AG08396 (cell line): ENCODE measurements at places on chromosomes 1 and 21.

- no peak for DNase-seq
Measured at GRCh38 chr1:46448109-46448911, 41.3 kb upstream of the DMBX1 start.

DNA sequence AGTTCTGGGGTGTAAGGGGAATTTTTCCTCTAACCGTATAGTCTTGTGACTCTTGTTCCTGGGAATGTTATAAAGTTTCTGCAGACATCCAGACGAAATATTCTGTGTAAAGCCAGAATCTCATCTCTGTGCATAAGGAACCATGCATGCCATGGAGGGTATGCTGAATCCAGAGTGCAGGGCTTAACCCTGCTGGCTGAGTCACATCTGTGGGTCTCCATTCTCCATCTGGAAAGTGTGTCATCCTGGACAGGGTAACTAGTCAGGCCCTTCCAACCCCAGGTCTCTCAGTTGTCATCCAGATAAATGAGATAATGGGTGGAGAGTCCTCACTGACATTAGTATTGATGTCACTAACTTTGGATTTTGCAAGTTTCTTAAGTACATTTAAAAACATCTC lies 48.8 kb downstream of the ATP5PO start:
- peak; percentile 72 for DNase-seq

GRCh38 chr1:211627259-211627658 lies 48.2 kb downstream of the NEK2 start:
- DNase-seq: no peak

- DNase-seq: peak; percentile 17
Measured at GRCh38 chr1:70044832-70045231, 160.5 kb downstream of the LRRC40 start.

- no peak for DNase-seq
Measured at GRCh38 chr1:12182410-12182984, 15.7 kb downstream of the TNFRSF1B start.

- DNase-seq: no peak
Measured at GRCh38 chr1:161915051-161915503, 108.6 kb downstream of the OLFML2B start.

- DNase-seq: no peak
Measured at GRCh38 chr1:200379940-200380588, 29.8 kb downstream of the ZNF281 start.

GRCh38 chr1:16433030-16433429 lies 4.2 kb downstream of the SPATA21 start:
- no peak for DNase-seq

- no peak for DNase-seq
Measured at GRCh38 chr1:230327892-230328284, 98.2 kb downstream of the PGBD5 start.

DNA sequence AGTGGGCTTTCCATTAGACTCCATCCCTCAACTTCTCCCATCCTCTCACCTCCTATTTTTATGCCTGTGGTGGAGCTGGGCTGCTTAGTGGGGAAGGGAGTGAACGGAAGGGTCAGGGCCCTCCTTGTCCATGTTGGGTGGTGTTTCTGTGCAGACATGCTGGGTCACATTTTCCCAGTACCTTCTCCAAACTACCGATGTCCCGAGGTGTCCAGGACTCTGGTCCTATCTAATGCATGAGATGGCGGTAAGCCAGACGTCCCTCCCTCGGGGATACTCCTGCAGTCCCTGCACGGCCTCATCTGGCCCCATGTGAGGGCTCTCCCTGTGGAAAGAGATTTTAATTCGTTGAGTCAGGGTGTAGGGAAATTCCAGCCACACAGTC lies 61.0 kb downstream of the OBSCN start:
- DNase-seq: no peak

DNA sequence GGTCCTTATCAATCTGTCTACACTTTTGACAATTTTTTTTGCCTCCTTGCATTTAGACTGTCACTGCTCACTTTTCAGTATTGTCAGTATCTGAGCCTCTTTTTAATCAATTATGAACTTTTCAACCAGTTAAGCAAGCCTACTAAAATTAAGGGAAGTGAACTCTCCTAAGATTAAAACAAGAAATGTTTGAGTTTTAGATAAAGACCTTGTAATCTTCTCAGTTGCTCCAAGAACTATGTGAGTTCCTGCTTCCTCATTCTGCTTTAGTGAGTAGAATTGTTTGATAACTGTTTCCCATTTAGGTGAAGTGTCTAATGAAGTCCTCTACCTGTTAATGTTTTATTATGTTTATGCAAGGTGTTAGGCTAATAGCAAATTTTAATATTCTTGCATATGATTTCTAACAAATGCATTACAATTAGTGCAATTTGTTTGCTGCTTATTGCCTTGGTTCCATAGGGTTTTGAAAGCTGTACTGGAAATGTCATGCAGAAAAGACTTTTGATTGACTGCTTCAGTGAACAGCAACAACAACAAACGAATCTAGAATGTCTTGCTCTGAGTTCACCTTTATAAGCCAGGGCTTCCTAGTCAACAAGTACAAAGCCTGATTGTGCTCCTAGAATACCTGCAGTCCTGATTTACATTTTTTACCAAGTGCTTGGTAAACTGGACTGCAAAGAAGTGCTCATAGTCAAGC lies 40.9 kb downstream of the PLA2G4A start:
- no peak for DNase-seq

- DNase-seq: no peak
Measured at GRCh38 chr21:29430576-29430975, 131.9 kb downstream of the BACH1 start.

GRCh38 chr1:89285745-89286380 lies 13.2 kb upstream of the GBP5 start:
- no peak for DNase-seq

GRCh38 chr1:96357141-96357765 lies 364.3 kb upstream of the PTBP2 start:
- DNase-seq: no peak

DNA sequence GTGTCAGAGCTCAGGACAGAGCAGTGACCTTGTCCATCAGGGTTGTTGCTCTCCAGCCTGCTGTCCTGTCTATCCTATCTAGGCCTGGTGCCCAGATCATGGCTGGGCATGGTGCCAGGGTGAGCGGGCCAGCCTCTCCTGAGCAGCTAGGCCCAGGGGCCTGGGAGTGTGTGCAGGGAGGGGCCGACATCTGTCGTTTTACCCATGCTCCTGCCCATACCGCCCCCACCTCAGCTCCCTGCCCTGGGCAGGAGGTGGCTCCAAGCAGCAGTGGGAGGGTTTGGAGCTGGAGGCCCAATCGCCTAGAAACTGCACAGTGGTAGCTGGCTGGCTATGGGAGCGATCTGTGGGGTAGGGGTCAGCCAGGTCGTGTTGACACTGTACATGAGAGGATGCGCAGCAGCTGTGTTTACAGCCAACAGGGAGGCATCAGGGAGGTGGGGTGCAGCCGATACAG lies 6.5 kb downstream of the INSRR start:
- DNase-seq: no peak

- no peak for DNase-seq
Measured at GRCh38 chr1:25620211-25620610, 3.6 kb downstream of the MAN1C1 start.

- DNase-seq: no peak
Measured at GRCh38 chr1:208239473-208240381, 4.5 kb downstream of the PLXNA2 start.

- DNase-seq: no peak
Measured at GRCh38 chr1:234217316-234217840, 155.9 kb upstream of the COA6 start.

DNA sequence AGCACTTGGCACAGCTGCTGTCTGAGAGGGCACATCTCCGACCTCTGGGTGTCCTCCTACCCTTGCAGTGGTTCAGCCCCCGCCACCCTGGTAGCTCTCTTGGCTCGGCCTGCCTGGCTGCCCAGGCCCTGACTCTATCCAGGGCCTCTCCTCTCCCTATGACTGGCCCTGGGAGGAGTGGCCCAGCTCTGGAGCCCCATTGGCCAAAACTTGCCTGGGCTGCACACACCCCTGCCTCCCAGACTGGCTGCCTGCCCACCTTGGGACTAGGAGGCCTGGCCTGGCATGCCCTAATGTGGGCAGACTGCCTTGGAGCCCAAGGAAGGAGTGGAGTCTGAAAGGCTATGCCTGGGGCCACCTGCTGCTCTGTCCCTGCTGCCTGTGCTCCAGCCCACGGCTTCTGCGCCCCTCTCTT lies 33.6 kb downstream of the ACOT11 start:
- DNase-seq: peak; percentile 98

DNA sequence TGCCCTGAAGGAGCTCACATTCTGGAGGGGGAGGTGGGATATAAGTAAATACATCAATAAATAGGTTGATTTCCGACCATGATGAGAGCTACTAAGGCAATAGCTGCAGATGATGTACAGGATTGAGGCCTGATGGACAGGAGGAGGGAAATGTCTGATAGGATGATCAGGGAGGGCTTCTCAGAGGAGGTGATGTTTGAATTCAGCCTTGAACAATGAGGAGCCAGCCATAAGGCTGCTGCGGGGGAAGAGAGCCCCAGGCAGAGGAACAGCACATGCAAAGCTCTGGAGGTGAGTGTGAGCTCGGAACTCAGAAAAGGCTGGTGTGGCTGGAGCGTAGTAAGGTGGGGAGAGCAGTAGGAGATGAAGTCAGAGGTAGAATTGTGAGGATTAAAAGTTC lies 411.7 kb downstream of the PTPRU start:
- no peak for DNase-seq

GRCh38 chr1:118077331-118078045 lies 107.5 kb downstream of the SPAG17 start:
- DNase-seq: peak; percentile 16

- no peak for DNase-seq
Measured at GRCh38 chr1:84436876-84437655, 38.8 kb downstream of the DNASE2B start.

DNA sequence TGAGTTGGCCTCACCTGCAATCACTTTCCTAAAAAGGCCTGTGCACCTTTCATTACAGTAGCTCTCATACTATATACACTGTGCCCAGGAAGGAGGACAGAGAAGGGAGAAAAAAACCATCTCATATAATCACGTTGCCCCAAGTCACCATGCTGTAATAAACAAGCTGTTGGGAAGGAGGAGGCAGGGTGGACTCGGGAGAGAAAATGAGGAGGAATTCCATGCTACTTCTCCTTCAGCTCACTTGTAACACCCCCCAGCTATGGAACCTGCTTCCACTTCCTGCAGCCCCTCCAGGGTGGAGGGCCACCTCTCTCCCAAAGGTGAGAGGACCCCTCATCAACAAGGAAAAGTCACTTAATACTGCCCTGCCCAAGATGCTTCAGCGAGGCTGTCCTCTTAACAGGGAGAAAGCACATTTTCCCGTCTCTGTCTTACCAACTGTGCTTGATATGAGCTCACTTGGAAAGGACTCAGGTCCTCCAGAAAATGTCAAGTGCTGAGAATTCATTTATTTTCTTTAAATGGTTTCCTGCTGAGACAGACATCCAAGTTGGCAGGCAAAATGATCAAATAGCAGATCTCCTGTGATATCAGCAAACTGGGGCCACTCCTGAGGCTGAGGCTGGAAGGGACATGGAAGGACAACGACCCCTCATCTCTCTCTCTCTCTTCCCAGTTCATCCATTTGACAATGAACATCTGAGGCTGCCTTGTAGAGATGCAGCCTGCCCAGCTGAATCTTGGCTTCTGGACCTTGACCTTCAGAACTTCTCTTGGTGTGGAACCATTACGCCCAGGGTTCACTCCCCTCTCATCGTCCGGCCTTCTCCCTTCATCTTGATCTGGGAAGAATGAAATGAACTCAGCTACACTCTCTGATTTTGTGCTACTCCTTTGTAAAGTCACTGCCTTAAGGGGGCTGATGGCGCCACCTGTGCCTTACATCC lies 54.0 kb downstream of the CAPN9 start:
- no peak for DNase-seq

DNA sequence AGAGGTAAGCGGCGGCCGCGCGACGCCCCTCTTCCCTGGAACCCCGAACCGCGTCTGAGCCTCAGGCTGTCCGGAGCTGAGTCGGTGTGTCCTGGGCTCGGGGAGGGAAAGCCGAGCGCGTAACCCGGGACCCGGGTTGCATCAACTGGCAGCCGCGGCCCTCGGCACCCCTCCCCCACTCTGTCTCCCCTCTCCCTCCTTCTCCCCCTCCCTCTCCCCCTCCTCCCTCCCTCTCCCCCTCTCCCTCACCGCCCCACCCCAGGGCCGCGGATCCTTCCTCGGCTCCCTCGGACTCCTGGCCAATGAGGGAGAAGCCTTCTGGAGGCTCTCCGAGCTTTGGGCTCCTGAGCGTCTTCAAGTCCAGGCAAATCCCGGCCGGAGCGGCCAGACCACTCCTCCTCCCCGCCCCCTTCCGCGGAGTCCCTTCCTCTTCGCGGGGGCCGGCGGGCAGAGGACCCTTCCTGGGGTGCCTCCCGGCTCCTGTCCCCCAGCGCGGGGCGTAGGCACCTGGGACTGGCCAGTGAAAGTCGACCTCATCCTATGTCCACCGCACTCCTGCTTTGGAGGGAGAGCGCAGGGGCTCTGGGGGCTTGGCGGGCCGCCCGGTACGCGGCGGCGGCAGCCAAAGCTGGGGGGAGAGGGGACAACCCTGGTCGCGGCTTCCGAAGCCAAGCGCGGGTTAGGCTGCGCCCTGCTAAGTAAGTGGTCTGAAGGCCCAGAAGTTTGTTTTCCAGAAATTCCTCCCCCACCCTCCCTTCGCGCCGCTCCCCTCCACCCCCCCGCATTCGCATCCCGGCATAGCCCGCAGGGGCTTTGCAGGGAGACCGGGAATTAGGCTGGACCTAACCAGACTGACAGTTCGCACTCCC lies 850 bp downstream of the SESN2 start:
- peak; percentile 82 for DNase-seq

DNA sequence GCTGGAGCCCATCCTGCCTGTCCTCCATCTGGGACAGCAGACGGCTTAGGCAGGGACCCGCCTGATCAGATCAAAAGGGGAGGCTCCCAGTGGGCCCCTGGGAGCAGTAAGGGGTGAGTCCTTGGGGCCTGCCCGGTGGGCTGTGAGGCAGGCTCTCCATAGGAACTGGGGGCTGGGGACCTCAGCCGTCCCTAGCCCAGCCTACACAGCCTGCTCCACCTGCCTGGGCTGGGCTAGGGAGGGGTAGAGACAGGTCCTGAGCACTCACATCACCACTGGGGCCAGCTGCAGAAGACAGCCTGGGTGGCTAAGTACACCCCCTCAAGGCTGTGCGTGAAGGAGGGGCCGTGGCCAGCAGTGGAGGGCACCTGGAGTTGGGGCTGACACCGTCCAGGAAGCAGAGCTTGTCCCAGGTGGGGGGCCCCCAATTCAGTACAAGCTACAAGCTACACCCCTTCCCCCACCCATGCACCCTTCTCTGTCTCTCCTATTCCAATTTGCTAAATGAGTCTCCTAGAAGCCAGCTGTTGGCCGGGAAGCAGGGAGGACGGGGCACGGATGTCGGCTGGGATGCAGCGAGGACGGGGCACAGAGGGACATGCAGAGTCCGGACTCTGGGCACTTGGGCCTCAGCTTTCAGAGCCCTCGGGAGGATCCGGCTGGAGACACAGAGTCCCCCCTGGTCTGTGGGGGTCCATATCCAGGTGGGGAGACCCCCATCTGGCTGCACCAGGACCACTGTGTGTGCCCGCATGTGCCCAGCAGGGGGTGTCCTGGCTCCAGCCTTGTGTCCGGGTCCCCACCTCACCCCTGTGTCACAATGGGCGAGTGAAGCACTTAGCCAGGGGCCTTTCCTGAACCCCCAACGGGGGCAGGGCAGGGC lies 1.7 kb downstream of the ISG15 start:
- no peak for DNase-seq

GRCh38 chr1:225890346-225891228 lies 1.6 kb upstream of the LEFTY1 start:
- DNase-seq: no peak

GRCh38 chr1:167412920-167413319 lies 105.4 kb downstream of the CD247 start:
- DNase-seq: no peak
